ENCODE measurements at places on chromosomes 1 and 21. TPM values are rescaled to one million over a fixed set of nuclear protein-coding genes. Genes with fewer than 3 reads are reported as not detected.

GRCh38 chr1:221435504-221435904 lies 306.4 kb downstream of the DUSP10 start:
- no peaks in the 10 kb centered on the region for H3K27me3 ChIP-seq
- no peak for DNase-seq
- H3K27ac ChIP-seq, result no peak overlapping the region
- no peaks in the 10 kb centered on the region for H3K36me3 ChIP-seq

DNA sequence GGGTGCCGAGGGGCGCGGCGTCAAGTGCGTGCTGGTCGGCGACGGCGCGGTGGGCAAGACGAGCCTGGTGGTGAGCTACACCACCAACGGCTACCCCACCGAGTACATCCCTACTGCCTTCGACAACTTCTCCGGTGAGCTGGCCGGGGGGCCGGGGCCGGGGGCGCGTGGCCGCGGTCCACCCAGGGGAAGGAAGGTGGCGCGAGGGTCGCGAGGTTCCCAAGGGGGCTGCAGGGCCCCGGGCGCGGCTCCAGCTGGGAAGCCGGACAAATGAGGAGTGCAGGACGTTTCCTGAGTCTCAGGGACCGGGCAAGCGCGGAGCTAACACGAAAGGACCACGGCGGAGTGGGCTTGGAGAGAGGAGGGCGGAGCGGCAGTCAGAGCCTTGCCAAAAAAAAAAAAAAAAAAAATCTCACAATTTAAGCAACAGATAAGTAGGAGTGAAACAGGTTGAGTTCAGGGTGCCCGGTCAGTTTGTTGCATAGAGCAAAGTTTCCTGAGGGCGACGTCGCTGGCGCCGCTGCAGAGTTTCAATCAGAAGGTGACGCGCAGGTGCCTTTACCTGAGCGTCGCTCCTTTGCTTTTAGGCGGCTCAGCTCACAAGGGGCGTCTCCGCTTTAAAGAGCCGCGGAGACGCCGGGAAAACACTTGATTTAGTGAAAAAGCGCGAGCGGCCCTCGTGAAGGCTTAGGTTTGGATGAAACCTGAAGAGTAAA lies 750 bp downstream of the RHOU start:
- H3K27me3 ChIP-seq, result no peaks in the 10 kb centered on the region
- no peaks in the 10 kb centered on the region for H3K4me1 ChIP-seq
- no peaks in the 10 kb centered on the region for H3K36me3 ChIP-seq
- DNase-seq, result peak; percentile 26
- peak overlapping the region; percentile 55 for H3K4me3 ChIP-seq

KLHDC7A gene
- polyA plus RNA-seq, result not detected

COP1 gene
- polyA plus RNA-seq, result 40.6 TPM

LYPD8 gene
- not detected for polyA plus RNA-seq

GRCh38 chr1:245862812-245863540 lies 644.1 kb downstream of the SMYD3 start:
- H3K27me3 ChIP-seq, result no peaks in the 10 kb centered on the region
- no peaks in the 10 kb centered on the region for H3K36me3 ChIP-seq
- H3K27ac ChIP-seq, result no peak overlapping the region
- DNase-seq, result no peak

DNA sequence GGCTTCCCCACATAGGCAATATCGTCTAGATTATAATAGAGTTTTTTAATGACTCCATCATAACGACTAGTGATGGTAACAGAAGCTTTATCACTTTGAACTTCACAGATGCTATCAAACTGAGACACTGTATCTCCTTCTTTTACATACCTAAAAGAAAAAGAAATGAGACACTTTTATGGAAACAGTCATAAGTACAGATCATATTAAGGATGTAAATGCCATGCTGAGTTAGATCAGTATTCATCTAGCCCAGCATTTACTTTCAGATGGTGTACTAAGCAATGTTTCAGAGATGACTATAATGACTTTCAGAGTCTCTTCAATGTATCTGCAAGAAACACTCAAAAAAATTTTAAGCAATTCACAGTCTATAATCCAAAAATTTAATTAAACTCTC lies 18.9 kb downstream of the DBT start:
- DNase-seq, result no peak
- no peak overlapping the region for H3K27ac ChIP-seq
- peaks cover 7% of the 10 kb centered on the region for H3K36me3 ChIP-seq
- no peaks in the 10 kb centered on the region for H3K4me1 ChIP-seq
- no peaks in the 10 kb centered on the region for H3K27me3 ChIP-seq

DNA sequence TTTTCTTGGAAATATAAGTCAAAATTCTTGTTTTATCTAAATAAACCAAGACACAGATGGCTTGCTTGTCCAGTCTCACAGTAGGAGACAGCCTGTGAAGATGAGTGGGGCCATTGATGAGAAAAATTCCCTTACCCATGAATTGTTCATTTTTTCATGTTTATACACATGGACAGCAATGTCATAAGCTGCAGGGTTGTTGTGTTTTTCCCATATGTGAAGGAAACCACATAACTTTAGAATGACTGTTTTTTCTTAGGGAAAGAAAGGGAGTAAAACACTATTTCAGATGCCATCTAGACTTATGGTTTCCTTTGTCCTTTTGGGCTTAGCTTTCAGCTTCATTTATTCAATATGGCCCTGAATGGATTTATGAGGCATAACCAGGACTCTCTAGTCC lies 622.5 kb upstream of the NR5A2 start:
- no peaks in the 10 kb centered on the region for H3K36me3 ChIP-seq
- no peak for DNase-seq
- no peaks in the 10 kb centered on the region for H3K4me1 ChIP-seq
- no peaks in the 10 kb centered on the region for H3K27me3 ChIP-seq
- H3K27ac ChIP-seq, result no peak overlapping the region

WNT9A gene
- polyA plus RNA-seq, result not detected

DNA sequence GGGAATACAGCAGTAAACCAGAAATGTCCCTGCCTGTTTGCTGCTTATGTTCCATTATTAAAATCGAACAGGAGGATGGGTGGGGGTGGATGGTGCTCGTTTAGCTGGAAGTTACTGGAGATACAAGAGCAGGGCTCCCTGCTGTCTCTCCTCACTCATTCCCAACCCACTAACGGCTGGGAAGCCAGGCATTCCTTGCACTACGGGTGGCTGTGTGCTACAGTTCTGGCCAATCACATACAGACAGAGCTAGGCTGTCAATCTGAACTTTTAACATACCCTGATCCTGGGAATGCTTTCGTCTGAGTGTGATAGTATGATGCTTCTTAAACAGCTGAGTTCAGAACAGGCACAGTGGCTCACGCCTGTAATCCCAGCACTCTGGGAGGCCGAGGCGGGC lies 7.0 kb downstream of the SIPA1L2 start:
- no peak for DNase-seq
- H3K4me1 ChIP-seq, result no peaks in the 10 kb centered on the region
- H3K36me3 ChIP-seq, result no peaks in the 10 kb centered on the region
- no peak overlapping the region for H3K27ac ChIP-seq
- no peaks in the 10 kb centered on the region for H3K27me3 ChIP-seq

GRCh38 chr1:61092642-61093041 lies 10.3 kb downstream of the NFIA start:
- H3K27ac ChIP-seq, result no peak overlapping the region
- no peak overlapping the region for H3K4me3 ChIP-seq
- H3K4me1 ChIP-seq, result no peaks in the 10 kb centered on the region
- H3K36me3 ChIP-seq, result no peaks in the 10 kb centered on the region
- DNase-seq, result no peak
- no peaks in the 10 kb centered on the region for H3K27me3 ChIP-seq

- H3K36me3 ChIP-seq, result no peaks in the 10 kb centered on the region
- H3K27me3 ChIP-seq, result no peaks in the 10 kb centered on the region
- no peaks in the 10 kb centered on the region for H3K4me1 ChIP-seq
- no peak overlapping the region for H3K4me3 ChIP-seq
These were observed 79.5 kb downstream of the SDCCAG8 start for GRCh38 chr1:243335292-243335691.

C1QC gene
- polyA plus RNA-seq, result not detected

All from CD8-positive, alpha-beta memory T cell (primary cell).